Stimulated activated CD4-positive, alpha-beta T cell treated with anti-CD3 and anti-CD28 coated beads, Interleukin-1b, Interleukin-23, amount 100 ng/mL, for 1 hour (primary cell): ENCODE measurements at places on chromosomes 11 and 22.

DNA sequence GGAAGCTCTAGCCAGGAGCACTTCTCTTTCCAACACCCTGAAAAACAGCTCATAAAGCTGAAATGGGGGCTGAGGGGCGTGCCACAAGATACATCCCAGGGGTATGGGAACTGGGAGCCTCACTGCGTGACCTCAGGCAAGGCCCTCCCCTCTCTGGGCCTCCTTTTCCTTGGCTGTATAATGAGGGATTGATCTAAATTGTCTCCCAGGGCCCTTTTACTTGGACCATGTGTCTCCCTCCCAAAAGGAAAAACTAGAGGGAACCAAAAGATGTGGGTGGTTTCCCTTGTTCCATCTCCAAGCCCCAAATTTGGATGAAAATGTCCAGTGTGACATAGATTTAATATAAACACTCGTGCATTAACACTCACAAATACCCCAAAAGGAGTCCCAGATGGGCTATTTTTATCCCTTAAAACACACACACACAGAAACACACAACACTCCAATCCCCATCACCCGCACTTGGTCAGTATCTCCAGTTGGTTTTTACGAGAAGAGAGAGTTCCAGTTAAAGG lies 25.9 kb upstream of the SMTN start:
- DNase-seq: no peak

DNA sequence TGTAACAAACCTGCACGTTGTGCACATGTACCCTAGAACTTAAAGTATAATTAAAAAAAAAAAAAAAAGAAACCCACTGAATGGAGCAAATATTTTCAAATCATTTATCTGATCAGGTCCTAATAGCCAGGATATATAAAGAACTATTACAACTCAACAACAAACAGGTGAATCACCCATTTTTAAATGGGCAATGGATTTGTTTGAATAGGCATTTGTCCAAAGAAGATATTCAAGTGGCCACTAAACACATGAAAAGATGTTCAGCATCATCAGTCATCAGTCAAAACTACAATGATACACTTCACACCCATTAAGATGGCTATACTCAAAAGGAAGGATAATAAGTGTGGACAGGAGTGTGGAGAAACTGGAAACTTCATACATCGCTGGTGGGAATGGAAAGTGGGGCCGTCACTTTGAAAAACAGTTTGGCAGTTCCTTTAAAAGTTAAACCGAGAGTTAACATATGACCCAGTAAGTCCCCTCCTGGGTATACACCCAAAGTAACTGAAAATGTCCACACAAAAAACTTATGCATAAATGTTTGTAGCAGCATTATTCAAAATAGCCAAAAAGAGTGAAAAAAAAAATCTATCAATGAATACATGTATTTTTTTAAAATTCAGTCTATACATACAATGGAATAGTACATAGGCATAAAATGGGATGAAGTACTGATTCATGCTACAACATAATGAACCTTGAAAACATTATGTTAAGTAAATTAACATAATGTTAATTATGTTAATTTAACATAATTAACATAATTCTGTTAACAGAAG lies 53.1 kb downstream of the ARRB1 start:
- no peak for DNase-seq

DNA sequence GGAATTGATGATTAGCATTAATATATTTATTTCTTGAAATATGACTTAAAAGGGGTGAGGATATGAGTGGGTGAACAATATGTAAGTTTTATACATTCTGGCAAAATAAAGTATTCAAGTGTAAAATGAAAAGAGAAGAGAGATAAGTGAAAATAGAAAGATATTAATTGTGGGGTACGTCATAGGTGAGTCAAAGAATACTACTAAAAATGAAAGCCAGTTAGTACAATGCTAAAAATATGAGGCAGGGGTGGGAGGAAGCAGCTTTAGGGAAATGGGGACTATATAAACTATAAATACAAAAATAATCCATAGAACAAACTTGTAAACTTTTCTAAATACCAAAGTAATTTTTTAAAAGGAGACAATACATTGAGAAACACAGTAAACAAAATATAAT lies 661.4 kb downstream of the CNTN5 start:
- no peak for DNase-seq

- DNase-seq: no peak
Observed at GRCh38 chr11:99509863-99510262, 489.1 kb downstream of the CNTN5 start.

DNA sequence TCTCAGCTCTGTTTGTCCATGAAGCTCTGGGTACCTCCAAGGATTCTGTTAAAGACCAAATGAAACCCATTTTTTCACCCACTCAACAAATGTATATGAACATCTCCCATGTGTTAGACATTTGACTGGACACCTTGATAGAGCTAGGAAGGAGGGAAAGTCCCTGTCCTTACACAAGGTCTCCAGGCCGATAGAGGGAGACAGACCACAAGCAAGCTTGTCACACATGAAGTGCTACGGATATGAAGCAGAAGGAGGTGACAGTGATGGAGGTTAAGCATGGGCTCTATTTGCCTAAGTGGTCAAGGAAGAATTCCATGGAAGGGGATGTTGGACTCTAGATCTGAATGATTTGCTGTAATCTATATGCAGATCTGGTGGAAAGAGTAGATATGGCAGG lies 138.5 kb downstream of the MYO18B start:
- no peak for DNase-seq

GRCh38 chr11:110797453-110797852 lies 85.2 kb upstream of the ARHGAP20 start:
- DNase-seq: no peak

GRCh38 chr11:57213342-57214097 lies 23.5 kb downstream of the APLNR start:
- no peak for DNase-seq

- no peak for DNase-seq
Observed at GRCh38 chr22:36320553-36320952, 67.2 kb downstream of the MYH9 start.

DNA sequence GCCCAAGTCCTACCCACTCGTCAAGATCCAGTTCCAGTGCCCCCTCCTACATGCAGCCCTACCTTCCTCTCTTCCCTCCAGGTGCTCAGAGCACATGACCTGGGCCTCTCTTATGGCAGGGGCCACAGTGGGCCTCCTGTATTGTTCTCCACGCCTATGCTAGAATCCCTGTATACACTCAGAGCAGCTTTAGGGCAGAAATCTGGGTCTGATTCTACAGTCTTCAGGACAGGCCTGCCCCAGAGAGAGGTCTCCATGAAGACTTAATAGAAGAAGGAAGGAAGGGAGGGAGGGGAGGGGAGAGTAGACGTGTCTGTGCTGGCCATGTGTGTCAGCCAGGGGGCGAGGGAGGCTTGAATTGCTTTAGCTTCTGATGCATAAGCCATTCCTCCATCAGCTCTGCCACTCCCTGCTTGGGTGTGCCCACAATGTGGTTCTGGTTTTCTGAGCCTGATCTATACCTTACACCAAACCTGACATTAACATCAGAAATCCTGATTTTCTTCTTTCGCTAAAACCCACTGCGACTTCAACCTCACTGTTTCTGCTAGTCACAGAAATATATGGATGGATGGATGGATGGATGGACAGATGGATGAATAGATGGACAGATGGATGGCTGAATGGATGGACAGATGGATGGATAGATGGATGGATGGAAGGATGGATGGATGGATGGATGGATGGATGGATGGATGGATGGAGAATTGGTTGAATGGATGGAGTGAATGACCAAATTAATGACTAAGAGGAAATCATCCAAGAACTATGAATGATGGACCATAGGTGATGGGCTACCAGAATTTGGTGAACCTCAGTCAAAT lies 56.6 kb upstream of the PRDM11 start:
- DNase-seq: no peak

- DNase-seq: no peak
Observed at GRCh38 chr22:23621082-23621780, 10.9 kb downstream of the DRICH1 start.

DNA sequence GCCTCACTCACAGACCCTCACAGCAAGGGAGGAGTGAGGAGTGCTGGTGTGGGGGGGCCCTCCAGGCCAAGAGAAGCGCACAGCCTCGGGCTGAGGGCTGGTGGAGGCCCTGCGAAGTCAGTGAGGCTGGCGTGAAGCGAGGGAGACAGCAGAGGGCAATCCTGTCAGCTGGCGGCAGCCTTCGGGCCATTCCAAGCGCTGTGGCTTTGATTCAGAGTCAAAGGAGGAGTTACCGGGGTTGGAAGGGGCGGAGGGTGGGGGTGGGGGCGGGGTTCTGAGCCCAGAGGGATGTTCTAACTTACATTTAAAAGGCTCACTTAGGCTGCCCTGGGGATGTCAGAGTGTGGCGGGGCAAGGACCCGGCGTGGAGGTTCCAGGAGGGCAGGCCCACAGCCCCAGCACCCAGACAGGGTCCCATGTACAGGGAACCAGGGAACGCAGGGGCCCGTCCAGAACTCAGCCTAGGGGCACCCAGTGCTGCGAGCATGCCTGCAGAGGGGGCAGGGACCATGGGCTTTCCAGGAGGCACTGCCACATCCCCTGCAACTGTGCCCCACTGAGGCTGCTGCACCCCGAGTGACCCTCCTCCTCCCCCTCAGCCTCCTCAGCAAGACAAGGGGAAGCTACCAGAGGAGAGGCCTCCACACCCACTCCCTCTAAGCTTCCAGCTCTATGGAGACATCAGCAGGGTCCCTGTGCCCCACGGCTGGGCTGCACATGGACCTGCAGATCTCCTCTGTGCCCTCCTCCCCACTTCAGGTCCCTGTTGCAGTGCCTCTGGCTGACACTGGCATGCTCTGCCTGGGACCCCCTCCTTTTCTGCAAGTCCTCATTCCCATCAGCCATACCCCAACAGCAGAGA lies 39.7 kb upstream of the TTLL12 start:
- no peak for DNase-seq

- no peak for DNase-seq
Observed at GRCh38 chr11:126233391-126233790, 21.8 kb downstream of the FAM118B start.

DNA sequence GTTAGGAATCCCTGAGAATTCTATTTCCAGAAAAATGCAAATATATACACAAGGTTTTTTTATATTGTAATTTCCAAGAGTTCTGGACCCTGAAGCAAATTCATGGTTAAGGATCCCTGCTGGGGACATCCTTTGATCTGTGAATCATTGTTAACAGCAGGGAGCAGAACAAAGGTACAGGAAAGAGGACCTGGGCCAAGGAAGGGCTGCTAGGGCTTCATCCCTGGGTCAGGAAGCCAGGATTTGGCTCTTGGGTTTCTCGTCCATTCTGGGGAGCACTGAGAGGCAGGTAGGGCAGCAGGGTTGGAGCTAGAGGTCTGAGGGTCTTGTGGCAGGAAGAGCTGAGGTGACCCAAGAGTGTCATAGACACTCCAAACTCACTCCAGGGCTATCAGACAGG lies 10.2 kb upstream of the OAF start:
- no peak for DNase-seq

- DNase-seq: no peak
Observed at GRCh38 chr11:122724520-122724919, 69.0 kb downstream of the UBASH3B start.

DNA sequence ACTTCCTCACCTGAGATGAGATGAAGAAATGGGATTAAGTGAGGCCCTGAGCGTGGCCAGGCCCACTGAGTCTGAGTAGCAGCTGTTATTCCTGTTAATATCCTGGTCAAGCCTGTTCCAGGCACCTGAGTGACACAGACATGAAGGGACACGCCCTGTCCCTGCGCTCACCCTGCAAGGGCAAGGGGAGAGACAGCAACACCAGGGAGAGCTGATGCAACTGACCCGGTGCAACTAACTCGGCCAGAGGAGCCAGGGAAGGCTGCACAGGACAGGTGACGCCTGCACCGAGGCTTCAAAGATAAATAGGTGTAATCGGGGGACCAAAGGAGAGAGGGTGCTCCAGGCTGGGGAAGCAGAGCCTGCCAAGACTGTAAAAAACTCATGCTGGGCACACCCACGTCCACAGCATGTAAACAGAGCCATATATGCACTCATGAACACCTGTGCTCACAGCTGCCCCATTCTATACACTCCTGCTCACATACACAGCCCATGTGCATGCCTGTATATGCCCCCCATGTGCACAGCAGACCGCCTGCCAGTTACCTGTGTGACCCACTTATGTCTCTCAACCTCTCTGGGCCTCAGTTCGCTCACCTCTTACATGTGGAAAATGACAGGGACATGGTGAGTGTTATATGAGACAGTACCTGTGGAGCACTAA lies 22.8 kb upstream of the GCAT start:
- no peak for DNase-seq

- DNase-seq: no peak
Observed at GRCh38 chr22:43438666-43439347, 27.0 kb downstream of the MPPED1 start.

- no peak for DNase-seq
Observed at GRCh38 chr11:2120359-2121100, 18.7 kb downstream of the IGF2 start.

DNA sequence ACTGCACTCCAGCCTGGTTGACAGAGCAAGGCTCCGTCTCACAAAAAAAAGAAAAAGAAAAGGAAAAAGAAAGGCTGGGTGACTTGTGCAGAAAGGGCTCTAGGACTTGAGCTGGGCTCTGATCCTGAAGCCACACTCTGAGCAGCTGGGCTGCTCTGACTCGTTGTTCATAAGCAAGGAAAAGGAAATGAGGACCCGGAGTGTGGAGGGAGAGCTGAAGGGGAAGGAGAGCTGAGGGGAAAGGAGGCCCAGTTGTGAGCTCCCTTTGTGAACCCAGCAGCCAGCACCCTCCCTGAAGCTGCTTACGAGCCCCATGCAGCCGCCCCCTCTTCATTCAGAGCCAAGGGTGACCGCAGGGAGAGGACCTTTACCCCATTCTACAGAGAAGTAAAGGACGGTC lies 12.3 kb upstream of the SH3BP1 start:
- no peak for DNase-seq

GRCh38 chr11:88420165-88420791 lies 82.7 kb upstream of the CTSC start:
- no peak for DNase-seq

- DNase-seq: no peak
Observed at GRCh38 chr11:75004215-75004614, 15.5 kb downstream of the NEU3 start.

DNA sequence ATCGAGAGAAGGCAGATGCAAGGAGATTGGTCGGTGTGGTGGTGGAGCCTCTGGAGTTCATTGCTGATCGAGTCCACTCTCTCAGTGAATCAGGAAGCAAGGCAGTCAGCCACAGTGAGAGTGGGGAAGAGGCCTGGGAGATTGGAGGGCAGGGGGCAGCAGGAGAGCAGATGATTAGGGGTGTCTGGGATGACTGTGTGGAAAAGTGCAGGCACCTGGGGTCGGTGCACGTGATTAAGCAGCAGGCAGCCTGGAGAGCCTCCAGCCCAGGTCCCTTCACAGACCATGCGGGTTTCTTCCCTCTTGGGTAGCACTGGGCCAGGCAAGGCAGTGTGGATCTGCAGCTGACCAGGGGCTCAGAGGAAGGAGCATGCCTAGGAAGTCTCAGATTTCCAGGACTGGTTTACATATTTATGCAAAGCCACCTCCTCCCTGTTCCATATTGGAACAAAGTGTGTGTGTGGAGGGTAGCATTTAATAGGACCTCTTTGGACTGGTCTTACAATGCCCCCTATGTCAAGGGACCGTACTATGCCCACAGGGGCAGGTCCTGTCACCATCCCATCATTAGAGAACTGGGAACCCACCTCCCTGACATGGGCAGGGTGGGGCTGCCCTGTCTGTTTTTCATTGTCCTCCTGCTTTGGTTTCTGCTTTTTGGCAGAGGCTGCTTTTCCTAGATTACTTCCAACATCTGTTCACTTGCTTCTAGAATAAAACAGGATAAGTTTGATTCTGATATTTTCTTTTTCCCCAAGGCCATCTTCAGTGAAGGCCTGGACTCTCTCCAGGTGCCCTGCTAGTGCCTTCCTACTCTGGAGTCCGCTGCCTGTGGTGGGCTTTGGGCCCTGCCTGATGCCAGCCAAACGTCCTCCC lies 14.0 kb upstream of the GDPD5 start:
- no peak for DNase-seq
